ENCODE measurements at places on chromosomes 5 and 9.

GRCh38 chr5:179217356-179217755, 127.9 kb downstream of the ADAMTS2 start:
- DNase-seq = no peak

GRCh38 chr5:179870952-179871351, 12.3 kb upstream of the MRNIP start:
- no peak for DNase-seq

GRCh38 chr5:181221105-181221791, 1.8 kb upstream of the TRIM41 start:
- DNase-seq = no peak

DNA sequence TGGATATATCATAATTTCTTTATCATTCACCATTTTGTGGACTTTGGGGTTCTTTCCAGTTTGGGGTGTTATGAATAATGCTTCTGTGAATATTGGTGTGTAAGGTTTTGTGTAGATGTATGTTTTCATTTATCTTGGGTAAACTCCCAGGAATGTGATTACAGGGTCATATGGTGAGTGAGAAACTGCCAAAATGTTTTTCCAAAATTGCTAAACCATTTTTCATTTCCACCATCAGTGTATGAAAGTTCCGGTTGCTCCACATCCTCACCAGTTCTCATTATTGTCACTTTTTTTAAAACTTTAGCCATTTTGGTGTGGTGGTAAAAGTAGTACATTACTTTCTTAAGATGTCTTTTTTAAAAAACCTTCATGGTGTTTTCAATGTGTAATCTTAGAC, 152.9 kb downstream of the NIPBL start:
- DNase-seq = no peak

GRCh38 chr5:122967625-122968024, 68.9 kb downstream of the PPIC start:
- DNase-seq = no peak

- DNase-seq = no peak
These were observed 235.8 kb downstream of the YTHDC2 start for GRCh38 chr5:113749334-113749733.
